ENCODE measurements at places on chromosomes 3 and 15.

DNA sequence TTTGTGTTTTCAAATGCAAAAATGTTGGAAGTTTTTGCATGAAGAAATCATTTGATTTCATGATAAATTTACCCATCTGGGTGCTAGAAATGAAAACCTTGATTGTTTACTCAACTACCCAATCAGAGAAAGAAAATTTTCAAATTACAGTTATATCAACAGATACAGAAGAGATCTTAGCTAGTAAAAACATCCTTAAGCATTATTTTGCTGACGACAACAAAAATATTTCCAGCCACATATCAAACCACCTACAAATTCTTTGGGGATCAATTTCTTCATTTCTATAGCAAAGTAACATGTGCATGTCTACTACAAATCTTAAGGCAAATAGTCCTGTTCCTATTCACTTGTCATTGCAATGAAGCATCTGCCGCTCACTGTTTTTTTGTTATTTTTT, 530.3 kb downstream of the ZIC1 start:
- DNase-seq = no peak

DNA sequence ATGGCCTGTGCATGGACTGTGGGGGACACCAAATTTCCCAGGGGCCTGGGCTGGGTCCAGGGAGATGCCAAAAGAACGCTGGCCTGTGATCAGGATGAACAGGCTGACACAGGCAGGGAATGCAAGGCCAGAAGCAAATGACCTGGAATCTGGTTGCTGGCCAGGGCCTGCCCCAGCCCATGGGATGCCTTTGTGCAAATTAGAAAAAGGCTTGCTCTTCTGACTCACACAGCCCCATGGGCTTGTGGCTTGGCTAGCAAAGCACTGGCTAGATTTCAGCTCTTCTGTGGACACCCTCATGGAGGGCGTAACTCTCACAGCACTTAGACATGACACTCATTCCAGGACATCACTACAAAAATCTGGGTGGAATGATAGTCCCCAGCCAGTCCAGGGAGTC, 356.0 kb downstream of the SHQ1 start:
- DNase-seq = no peak

DNA sequence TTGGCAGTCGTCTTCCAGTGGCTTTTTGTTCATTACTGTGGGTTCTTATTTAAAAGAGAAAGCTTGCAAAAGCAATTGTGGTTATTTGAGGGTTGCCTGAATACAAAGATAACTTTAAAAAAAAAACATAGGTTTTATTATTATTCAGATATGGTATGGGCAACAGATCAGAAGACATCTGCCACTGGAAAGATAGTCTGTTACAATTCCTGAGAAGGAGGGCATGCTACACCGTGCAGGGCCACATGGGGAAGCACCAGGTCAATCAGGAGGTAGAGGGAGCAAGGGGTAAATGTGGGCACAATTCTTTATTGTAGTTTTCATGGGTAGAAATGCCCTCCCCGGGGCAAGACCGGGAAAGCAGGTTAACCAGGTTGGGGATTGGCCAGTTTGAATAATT, 46.5 kb downstream of the BBS4 start:
- no peak for DNase-seq

DNA sequence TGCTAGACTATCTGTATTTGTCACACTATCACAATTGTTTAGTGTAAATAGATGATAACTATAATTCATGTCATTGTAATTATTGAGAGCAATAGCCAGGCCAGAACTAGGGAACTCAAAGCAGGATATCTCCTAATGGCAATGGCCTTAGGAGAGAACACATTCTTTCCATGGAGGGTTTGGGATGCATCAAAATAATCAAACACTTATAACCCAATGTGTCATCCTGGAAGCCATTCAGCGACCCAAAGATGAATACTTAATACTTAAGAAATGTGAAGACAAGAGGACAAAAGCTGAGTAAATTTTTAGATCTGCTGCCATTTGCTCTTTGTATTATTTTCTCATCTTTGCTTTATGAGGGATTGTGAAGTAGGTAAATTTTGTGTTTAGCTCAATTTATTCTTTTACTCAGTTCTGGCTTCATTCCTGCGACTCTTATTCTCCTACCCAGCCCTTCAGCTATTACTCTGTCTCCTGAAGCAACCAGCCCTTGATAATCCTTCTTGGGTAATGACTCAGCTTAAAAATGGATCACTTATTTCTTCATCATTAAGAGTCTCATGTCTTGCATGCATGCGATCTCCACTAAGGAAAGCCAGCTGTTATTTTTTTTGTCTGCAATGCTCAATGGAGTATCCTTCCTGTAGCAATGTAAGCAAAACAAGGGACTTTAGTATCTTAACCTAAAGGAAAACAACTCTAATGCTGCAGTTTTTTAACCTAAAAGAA, 2.0 kb downstream of the OR4F15 start:
- no peak for DNase-seq

GRCh38 chr3:127762077-127762786, 60.1 kb downstream of the MGLL start:
- no peak for DNase-seq

Data from neural crest cell (in vitro differentiated cells).